ENCODE measurements at places on chromosomes 5 and 9.

- no peak overlapping the region for H3K4me3 ChIP-seq
- no peaks in the 10 kb centered on the region for H3K4me1 ChIP-seq
- DNase-seq: no peak
- H3K27me3 ChIP-seq: no peaks in the 10 kb centered on the region
- no peak overlapping the region for H3K27ac ChIP-seq
Measured at GRCh38 chr5:102421647-102422046, 77.2 kb downstream of the SLCO6A1 start.

DNA sequence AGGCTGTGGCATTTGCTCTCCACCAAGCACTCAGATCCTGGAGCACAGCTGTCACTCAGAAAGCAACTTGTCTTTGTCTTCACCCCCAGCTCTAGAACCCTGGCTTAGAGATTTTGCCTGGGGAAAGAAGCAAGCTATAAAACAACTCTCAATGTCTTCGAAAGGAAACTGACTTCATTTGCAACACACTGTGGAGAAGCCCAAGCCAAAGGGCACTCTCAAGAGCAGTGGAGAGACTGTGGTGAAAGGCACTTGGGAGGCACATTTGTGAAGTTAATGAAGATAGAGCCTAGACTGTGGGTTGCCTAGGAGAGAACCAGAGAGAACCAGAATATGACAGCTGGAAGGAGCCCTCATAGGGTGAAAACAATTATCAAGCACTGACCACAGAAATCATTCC lies 103.4 kb downstream of the CFAP95 start:
- H3K27me3 ChIP-seq: peaks cover 21% of the 10 kb centered on the region
- no peak overlapping the region for H3K4me3 ChIP-seq
- no peaks in the 10 kb centered on the region for H3K4me1 ChIP-seq
- H3K27ac ChIP-seq: no peak overlapping the region

DNA sequence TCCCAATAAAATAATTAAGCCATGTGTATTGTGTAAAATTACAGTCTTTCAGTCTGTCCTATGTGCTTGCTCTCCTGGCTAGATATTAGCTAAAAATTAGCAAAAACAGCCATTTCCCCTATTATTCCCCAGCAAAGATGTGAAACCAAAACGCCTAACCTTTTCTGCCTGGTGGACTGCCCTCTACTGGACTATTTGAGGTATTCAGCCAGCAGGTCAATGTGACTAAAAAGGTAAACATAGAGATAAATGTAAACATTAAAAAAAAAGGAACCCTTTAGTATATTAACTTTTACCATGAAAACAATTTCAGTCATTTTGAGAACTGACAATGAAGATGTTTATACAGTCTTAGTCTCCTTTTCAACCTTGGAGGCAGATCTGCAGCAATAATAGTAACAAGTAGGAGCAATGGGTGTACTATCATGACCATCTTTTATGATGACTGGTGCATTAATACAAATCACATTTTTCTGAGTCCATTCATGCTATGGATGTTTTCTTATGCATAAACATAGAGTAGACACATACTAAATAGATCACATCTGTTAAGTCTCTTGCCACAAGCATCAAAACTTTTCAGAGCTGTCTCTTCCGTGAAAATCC lies 10.1 kb downstream of the ATG12 start:
- H3K4me1 ChIP-seq: peaks cover 5% of the 10 kb centered on the region
- peaks cover 35% of the 10 kb centered on the region for H3K36me3 ChIP-seq
- no peaks in the 10 kb centered on the region for H3K27me3 ChIP-seq
- no peak overlapping the region for H3K4me3 ChIP-seq
- peak; percentile 27 for DNase-seq

DNA sequence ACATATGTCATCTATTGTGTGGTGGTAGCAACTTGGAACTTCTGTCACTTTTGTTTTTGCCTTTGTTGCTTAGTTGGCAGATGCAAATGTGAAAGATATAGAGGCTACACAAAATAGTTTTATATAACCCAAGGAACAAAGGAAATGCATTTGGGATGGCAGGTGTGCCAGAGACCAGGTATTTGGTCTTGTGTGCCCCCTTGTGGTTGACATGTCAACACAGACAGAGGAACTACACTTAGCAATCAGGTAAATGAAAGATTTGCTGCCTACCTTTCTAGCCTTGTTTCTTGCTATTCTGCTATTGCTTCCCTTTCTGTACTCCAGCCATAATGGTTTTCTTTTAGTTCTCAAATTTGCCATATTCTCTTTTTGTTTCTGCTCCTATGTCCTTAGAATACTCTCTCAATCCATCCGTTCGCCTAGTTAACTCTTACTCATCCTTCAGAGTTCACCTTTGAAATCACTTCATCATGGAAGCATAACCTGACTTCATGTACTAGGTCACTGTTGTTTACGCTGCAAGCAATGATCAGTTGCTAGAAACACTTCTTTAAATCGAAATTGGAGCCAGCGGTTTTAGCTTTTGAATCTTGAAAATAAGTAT lies 119.5 kb downstream of the TRPM3 start:
- H3K4me3 ChIP-seq: no peak overlapping the region
- H3K27ac ChIP-seq: no peak overlapping the region
- H3K27me3 ChIP-seq: no peaks in the 10 kb centered on the region
- no peaks in the 10 kb centered on the region for H3K4me1 ChIP-seq
- peak; percentile 19 for DNase-seq
- no peaks in the 10 kb centered on the region for H3K36me3 ChIP-seq

- DNase-seq: no peak
- peaks cover 6% of the 10 kb centered on the region for H3K36me3 ChIP-seq
- H3K4me1 ChIP-seq: peaks cover 29% of the 10 kb centered on the region
- no peaks in the 10 kb centered on the region for H3K27me3 ChIP-seq
Measured at GRCh38 chr5:76579166-76579937, 43.9 kb downstream of the F2RL2 start.

DNA sequence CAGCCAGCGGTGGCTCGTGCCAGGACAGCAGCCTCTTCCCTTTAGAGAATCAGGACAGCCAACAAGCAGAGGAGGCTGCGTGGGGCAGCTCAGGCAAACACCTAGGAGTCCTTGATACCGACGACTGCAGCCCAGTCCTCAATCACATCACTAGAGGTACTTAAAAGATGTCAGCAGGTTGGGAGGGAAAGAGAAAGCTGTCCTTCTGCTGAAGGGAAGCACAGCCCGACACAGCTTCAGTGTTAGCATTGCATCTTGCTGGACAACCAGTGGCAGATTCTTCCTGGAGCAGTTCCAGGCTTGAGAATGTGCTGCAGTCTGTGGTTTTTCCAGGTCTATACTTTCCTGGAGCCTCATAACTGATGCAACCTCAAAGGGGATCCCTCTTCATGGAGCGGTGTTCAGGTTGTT lies 230.5 kb downstream of the SYK start:
- H3K4me3 ChIP-seq: no peak overlapping the region
- peaks cover 25% of the 10 kb centered on the region for H3K27me3 ChIP-seq
- no peak for DNase-seq
- H3K4me1 ChIP-seq: peaks cover 11% of the 10 kb centered on the region
- H3K36me3 ChIP-seq: no peaks in the 10 kb centered on the region
- no peak overlapping the region for H3K27ac ChIP-seq

DNA sequence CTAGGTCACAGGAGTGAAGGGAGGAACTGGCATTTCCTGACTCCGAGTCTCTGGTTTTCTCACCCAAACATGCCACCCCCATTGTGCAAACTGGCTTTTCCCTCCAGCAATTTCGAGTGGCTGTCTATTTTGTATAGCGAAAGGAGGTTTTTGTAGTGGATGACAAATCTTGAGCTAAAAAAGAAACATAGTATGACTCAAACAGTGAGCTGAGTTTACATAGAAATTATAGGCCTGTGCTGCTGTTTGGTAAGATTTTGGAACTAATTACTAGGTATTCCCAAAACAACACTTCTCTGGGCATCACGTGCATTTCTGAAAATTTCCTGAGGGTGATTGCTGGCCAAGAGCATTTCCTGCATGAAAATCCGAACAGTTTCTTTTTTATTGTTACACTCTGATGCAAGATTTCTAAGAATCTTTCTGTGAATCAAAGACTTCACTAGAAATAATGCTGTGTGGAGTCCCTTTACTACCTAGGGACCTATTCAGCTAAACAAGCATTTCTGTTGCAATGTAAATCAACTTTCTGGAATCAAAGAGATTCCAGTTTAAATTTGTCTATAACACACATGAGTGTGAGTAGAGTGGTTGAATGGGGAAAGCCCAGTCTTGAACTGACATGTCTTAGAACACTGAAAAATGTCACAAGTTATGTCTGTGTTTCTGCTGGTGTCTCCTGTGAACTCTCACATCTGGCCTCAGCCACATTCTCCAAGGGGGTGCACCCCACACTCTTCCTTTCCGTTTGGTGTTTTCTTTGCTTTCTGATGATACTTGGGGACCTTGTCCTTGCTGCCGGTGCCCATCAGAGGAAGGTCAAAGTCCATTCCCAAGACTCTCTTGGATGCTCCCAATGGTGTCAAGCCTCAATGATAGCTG lies 33.3 kb upstream of the DAPK1 start:
- DNase-seq: peak; percentile 40
- H3K4me1 ChIP-seq: peaks cover 12% of the 10 kb centered on the region
- H3K27ac ChIP-seq: peak overlapping the region; percentile 75

DNA sequence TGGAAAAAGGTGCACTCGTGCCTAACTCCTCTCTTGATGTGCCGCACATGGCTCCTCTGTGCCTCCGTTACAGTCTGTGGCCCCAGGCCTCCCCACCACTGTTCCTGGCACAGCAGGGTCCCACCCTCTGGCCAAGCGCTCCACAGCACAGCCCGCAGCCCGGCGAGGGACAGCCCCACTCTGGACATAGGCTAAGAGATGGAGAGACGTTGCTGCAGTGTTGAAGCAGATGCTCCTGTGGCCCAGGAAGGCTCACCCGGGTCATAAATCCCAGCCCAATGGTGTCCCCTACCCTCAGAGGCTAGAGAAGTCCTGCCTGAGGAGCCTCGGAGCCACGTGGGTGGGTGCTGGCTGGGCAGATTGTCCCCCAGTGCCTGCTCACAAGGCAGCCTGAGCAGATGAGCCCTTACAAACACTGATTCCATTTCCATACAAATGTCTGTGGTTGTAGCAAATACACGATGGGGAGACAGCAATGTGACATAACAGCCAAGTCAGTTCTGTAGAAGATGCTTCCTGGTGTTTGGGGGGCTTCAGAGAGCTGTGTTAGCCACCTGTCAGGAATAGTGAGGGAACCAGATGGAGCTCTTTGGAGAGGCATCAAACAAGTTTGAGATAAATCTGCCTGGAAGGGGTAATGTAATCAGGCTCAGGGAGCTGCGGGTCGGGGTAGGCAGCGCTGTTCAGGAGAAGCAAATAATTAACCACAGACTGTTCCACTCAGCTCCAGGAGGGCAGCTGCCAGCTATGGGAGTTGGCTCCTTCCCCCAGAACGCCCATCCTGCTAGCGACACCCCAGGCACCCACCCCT lies 41.7 kb downstream of the C5orf15 start:
- H3K27me3 ChIP-seq: no peaks in the 10 kb centered on the region
- peaks cover 45% of the 10 kb centered on the region for H3K4me1 ChIP-seq
- no peaks in the 10 kb centered on the region for H3K36me3 ChIP-seq

- no peak overlapping the region for H3K27ac ChIP-seq
- no peak overlapping the region for H3K4me3 ChIP-seq
- peaks cover 7% of the 10 kb centered on the region for H3K27me3 ChIP-seq
- no peak for DNase-seq
- H3K36me3 ChIP-seq: peaks cover 2% of the 10 kb centered on the region
Measured at GRCh38 chr5:138901716-138902115, 26.6 kb upstream of the LRRTM2 start.

DNA sequence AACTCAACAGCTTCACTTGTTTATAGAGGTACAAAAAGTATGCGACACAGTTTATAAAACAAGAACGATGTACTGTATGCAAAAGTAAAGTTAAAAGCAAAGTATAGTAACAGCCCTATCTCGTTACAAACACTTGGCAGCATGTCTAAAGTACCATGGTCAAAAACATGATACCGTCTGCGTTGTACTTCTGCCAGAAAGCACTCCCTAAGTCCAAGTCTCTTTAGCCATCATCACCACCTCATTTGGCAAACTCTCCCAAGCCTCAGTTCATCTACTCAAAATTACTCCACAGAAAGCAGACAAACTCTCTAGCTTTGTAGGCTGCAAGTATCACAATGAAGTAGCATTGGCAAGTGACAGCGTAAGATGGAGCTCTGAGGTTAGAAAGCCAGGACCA lies 73.4 kb downstream of the NFIB start:
- H3K36me3 ChIP-seq: no peaks in the 10 kb centered on the region
- DNase-seq: no peak
- no peaks in the 10 kb centered on the region for H3K27me3 ChIP-seq
- H3K4me3 ChIP-seq: no peak overlapping the region
- no peak overlapping the region for H3K27ac ChIP-seq

DNA sequence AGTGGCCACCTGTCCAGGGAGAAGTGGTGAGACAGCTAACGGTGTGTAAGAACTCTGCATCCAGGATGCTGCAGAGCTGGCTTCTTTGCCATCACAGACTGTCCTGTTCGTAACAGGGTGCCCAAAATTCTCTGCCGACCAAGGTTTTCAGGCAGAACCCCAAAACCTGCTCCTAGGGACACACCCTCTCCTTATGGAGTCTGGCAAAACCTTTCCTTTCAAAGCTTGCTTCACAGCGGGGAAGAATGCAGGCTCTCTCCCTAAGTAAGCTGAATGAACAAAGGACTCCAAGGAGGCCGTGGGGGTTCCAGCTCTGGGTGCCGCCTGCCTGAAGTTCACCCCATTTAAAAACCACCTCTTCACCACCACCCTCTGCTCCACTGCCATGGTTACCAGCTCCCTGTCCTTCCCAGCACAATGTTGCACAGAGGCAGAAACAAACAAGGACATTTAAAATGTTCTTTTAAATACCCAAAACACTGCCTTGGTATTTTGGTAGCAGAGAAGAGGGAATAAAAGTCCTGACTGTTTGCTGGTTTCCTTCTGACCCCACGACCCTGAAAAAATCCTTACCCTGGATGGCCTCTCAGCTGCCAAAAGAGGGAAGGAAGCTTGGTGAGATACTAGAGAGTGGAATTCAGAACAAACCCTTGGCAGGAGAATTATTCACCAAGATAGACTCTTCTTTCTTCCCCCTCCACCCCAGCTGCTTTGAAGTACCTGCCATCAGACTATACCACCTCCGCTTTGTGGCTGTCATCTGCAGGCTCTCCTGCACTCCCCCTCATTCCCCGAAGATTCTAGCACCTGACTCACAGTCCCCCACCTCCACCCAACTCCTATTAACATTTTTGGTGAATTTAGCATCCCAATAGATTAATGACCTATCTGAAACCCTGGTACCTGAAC lies 7.1 kb upstream of the KLF9 start:
- no peaks in the 10 kb centered on the region for H3K36me3 ChIP-seq
- H3K4me1 ChIP-seq: peaks cover 36% of the 10 kb centered on the region
- H3K4me3 ChIP-seq: peak overlapping the region; percentile 96
- peak; percentile 51 for DNase-seq

DNA sequence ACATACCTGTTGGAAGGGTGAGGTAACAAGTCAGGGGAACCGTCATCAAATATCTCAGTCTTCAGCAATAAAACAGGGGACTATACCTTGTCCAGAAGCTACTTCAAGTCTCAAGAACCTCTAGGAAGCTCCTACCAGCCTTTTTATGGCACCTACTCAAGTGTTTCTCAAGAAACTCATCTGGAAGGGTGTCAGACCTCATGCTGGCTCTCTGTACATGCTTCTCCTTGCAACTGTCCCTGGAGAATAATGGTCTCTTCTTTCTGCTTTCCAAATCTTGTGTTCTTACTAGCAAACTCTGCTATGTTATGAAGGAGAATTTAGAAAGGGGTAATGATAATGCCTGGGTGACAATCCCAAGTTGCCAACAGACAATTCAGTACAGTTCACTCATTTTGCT lies 8.3 kb upstream of the PTAR1 start:
- no peak overlapping the region for H3K27ac ChIP-seq
- no peaks in the 10 kb centered on the region for H3K27me3 ChIP-seq
- no peak for DNase-seq
- H3K36me3 ChIP-seq: no peaks in the 10 kb centered on the region
- no peaks in the 10 kb centered on the region for H3K4me1 ChIP-seq
- no peak overlapping the region for H3K4me3 ChIP-seq

GRCh38 chr5:13735691-13736090 lies 208.8 kb downstream of the DNAH5 start:
- H3K4me3 ChIP-seq: no peak overlapping the region
- DNase-seq: no peak
- H3K36me3 ChIP-seq: no peaks in the 10 kb centered on the region
- H3K4me1 ChIP-seq: no peaks in the 10 kb centered on the region
- no peak overlapping the region for H3K27ac ChIP-seq
